ENCODE measurements at places on chromosomes 7 and 10.

DNA sequence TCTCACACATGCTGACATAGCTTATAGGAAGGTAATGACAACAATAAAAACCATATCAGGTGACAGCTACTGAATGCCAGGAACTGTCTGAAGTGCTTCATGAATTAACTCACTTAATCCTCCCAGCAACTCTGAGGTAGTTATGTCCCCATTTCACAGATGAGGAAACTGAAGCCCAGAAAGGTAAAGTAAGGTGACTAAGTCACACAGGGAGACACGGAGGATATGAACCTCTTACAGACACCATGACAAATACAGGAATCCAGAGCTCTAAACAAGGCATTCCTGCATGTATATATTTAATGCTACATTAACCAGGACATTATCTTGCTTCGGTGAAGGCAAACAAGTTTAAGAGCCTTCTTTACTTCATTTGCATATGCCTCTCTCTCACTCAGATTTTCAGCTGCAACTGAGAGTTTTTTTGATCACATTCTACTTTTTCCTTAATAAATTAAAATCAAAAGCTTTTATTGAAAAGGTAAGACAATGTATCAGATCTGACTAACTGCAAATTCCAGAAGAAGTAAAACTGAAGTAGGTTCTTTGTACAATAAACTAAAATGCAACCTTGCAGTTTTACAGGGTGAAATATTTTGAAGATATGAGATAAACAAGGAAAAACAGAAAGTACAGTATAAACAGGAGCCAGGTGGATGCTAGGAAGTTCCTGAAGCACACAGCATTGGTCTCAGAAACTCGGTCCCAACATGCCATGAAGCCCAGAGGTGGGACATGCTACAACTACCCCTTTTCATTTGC, 79.5 kb downstream of the SGMS1 start:
- no peak for DNase-seq

DNA sequence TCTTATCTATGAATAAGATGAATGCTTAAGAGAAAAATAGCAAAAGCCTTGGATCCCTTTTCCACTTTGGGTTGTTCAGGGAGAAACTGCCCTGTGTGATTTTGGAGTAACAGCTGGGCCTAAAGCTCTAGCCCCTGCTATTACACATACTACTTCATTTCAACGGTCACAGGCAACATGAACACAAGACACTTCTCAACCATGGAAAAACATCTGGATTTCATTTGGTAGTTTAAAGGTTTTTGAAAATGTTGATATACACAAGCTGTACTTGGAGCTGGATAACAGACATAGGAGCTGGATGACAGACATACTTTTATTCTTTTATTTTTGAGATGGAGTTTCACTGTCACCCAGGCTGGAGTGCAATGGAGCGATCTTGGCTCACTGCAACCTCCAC, 2.7 kb upstream of the CHUK start:
- DNase-seq, result no peak

DNA sequence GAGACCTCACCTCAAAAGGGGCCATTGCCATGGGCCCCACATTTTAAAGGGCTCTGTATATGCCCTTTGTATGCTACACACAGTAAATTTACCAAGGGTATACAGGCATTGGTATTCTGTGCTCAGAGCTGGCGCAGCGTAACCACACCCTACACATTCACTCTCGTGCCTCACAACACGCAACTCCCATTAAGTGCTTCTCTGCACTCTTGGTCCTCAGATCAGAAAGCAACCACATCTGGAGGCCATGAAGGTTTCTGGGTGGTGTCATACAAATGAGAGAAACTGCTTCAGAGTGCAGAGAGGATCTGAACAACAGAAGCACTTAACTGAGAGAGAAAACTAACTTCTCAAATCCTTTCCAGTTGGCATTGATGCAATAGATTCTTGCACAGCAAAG, 9.4 kb upstream of the CACUL1 start:
- DNase-seq, result no peak

DNA sequence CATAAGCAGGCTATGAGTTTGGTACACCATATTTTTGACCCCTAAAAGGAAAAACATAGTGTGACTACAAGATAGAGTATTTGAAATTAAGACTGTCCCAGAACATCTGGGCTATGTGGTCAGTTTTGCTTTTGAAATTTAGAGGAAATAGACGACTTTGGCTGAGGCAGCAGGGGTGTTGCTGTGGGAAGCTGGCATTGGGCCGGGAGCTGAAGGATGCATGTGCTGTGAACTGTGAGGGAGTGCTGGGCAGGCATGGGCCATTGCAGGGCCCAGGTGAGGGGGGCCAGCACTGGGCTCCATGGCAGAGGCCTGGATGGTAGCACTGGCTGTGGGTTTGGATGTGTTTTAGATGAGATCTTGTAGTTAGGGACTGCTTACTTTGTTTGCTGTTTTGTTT, 168.3 kb downstream of the BMPER start:
- DNase-seq, result no peak

- DNase-seq, result peak; percentile 18
Measured at GRCh38 chr10:60186315-60187071, 203.2 kb downstream of the ANK3 start.

DNA sequence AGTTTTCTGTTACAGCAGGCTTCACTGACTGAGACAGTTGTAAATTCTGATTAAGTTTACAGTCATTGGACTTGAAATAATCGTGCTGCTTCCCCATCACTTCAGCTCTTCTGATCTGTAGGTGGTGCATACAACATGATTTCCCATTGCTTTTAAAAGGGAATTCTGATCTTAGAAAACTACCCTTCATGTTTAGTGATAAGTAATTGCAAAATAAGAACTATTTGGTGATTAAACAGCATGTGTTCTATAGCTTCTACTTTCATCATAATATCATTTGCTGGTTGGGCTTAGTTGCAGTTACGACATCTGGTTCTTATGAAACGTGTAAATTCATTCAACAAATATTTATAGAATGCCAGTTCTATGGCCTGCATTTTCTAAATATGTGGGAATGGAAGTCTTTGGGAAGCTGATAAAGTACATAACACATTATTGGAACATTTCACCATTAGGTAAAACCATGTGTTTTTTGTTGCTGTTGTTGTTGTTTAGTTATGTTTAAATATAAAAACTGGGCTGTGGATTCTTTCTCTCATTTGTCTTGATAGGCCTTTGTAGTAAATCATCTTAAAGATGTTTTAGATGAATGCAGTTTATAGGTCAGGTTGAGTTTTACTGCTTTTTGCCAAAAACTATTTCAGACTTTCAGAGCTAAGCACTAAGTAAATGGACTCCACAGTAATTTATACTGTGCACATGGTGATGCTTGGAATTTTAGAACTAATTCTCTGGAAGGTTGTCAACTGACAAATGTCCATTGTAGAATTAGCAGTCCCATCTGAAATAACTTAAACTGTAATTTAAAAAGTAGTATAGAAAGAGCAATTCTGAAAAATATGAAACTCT, 13.1 kb downstream of the GNAI1 start:
- no peak for DNase-seq

- no peak for DNase-seq
Measured at GRCh38 chr7:47973739-47974138, 5.7 kb downstream of the HUS1 start.

DNA sequence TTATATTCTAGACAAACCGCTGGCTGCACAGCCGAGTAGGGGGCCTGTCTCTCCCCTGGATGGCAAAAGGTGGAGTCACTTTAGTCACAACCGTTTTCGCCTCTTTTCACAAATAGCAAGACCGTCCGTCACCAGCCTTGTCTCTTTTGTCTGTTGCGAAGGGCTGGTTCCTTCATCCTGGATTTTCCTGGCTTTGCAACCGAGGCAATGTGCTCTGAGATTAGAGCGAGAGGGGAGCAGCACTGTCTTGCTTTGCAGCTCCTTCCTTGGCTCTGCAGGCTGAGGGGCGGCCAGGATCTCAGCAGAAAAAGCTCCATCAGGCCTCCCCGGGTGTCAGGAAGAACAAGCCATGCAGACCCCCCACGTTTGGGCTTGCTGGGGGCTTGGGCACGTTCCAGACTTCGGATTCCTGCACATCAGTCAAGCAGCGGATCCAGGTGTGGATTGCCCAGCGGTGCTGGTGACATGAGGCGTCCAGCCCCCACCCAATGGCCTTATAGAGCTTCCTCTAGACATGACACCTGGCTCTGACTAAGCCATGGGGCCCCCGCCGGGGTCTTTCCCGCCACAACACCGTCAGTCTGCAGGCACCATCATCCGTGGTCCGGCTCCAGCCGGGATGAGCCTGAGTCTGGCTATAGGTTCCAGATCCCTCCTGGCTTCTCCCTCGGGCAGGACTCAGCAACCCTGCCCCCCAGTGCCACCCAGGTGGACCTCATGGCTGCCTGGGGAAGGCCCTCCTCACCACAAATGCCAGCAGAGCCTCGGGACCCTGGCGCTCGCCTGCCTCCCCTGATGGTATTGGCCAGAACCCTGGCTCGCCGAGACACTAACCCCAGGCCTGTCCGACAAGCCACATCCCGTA, 467.6 kb upstream of the FOXK1 start:
- DNase-seq, result no peak
